Stimulated activated CD4-positive, alpha-beta T cell treated with anti-CD3 and anti-CD28 coated beads, Interleukin-15, amount 100 ng/mL, for 24 hours (primary cell): ENCODE measurements at places on chromosomes 13 and 19.
A peak's percentile ranks its signal among the peaks of the same experiment; 100 is the strongest.

- DNase-seq: no peak
Observed at GRCh38 chr13:113532156-113532806, 41.8 kb upstream of the DCUN1D2 start.

DNA sequence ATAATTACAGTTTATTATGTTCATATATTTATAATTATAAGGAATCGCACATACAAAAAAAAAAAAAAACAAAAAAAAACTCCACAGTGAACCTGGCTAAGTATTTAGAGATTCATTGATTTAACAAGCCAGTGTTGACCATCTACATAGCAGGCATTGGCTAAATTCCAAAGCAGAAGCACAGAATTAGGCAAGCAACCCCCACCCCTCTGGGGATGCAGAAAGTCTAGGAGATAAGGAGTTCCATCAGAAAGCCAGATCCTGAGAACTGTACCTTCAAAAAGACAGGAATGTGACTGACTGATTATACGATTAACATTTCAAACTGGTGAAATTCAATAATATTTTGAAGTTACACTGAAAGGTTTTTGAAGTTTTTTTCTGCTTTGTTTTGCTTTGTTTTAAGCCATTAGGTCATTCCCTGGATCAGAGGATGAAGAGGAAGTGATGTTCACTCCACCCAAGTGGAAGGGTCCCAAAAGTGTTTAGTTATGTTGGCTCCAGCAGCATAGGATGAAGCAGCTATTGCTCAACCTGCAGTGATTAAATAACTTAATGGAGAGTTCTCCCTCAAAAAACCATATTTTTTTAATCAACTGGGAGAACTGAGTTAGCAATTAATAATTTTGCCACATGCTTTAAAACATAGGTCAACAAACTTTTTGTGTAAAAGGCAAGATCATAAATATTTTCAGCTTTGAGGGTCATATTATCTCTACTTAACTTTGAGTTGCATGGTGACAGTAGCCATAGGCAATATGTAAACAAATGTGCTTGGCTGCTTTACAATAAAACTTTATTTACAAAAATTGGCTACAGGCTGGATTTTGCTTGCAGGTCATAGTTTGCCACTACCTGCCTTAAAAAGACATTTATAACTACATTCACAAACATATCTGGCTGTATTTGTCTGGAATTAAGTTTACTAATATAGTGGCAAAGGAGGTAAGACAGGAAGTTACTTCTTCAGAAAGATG, 49.6 kb downstream of the DOCK9 start:
- DNase-seq: no peak

DNA sequence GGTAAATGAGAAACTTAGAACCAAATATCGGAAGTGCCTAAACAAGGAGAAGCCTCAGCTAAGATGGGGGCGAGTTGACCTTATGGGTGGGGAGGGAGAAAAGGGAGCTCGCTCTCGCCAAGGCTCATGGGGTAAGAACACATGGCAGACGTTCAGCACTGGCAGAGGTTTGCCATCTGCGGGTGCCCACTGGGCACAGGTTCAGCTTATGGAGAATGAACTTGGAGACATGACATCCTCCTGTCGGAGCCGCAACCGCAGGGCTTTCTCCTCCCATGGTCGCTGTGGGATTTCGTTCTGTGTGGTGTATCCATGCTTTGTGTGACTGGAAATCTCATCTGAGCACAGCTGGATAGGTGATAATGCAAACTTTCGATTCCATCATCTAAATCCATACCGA, 36.1 kb upstream of the PEPD start:
- no peak for DNase-seq

DNA sequence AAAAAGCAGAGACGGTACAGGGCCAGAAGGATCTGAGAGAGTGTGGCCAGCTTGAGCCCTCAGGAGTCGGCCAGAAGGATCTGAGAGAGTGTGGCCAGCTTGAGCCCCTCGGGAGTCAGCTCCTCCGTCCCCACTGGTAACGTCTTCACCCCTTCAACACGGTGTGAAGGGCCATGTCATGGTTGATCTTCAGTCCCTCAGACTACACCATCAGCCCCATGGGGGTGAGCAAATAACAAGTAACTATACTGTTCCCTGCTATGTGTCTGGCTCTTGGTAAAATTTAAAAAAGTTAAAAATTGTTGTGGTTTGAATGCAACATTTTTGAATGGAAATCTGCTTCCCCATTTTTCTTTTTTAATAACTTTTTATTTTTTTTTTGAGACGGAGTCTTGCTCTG, 1.6 kb upstream of the ZNF8 start:
- no peak for DNase-seq

GRCh38 chr13:104065328-104065727, 999.1 kb upstream of the SLC10A2 start:
- DNase-seq: no peak

DNA sequence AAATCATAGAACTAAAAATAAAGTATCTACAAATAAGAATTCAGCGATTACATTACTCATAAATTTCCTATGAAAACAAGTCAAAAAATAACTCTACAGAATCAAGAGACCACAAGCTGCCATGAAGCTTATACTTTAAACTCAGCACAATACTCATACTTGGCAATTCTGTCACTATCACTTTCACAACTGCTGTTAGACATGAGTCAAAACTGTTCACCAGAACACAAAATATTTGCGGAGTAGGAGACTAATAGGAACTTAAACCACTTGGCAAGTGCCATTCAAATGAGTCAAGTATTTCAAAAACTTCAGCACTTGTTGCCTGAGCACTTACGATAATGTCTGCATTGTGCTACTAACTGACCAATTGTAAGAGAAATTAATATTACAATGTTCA, 387.8 kb upstream of the GPC6 start:
- DNase-seq: no peak

DNA sequence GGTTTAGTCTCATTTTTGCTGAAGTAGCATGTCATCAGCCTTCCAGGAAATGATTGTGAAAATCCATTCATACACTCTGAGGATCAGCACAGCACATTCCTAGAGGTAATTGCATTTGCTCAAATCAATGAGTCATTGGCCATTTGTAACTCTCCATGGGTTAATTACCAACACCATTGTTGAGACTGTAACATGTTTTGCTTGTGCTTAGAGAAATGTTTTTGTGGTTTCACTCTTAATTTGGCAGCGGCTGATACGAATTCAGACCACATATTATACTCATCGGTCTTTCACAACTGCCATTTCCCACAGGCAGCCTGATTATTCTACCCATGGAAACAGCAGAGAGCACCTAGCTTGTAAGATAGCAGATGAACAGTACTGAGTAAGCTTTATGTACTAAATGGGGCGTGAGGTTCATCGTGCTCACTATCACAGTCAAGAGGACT, 110.3 kb downstream of the NHLRC3 start:
- DNase-seq: peak; percentile 32

DNA sequence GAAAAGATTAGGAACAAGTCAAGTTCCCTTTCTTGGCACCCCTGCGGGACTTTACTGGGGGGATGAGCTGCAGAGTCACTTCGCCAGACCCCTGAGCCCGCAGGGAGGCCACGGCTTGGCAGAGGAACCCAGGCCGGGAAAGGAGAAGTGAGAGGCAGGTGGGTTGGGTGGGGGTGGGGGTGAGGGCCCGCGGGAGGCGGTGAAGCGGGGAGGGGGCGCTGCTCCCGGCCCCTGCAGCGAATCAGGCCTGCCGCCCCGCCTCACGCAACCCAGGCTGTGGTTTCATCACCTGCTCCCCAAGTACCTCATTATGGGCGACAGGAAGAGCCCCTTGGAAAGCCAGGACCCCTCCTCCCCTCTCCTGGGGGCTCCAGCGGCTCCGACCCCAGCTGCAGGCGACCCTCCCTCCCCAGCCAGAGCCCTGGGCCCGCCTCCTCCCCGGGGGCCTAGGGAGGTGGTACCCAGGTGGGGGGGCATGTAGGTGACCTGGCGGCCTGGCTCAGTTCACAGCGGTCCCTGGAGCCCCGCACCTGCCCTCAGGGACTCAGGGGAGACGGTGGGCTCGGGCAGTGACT, 9.5 kb downstream of the MEF2B start:
- no peak for DNase-seq

DNA sequence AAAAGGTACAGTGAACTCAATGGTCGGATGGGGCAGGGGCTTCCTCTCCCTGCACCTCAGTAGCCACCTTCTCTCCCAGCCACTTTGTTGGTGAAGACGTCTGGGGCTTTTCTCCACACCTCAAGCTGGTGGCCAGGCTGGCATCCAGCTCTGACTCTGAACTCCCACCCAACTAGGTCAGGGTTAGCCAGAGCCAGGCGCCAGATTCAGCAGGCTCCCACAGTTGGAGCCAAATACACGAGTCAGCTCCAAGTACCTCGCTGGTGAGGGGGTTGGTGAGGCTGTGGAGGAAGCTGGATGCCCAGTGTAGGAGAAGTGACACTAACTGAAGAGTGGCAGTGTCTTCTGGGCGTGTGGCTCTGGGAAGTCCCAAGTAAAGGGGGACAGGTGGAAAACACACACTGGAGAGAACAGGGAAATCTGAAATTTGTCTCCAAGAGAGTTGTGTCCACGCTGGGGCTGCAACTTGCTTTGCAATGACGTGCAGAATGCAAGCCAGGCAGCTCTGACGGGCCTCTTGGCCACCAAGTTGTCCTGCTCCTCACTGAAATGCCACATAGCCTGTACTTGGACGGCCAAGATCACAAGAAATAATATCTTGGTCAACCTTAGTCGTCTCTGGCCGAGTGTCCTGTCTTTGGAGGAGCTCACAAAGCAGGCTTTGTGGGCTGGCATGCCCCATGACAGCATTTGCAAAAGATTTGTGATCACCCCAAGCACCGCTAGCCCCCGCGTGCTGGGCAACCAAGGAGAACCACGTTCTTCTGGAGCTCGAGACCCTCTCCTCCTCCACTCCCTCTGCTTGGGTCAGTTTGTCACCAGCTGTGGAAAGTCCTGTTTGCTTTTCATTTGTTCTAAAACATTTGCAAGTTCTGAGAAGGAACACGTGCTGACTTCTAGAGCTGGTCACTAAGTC, 18.1 kb downstream of the SLC7A1 start:
- no peak for DNase-seq

DNA sequence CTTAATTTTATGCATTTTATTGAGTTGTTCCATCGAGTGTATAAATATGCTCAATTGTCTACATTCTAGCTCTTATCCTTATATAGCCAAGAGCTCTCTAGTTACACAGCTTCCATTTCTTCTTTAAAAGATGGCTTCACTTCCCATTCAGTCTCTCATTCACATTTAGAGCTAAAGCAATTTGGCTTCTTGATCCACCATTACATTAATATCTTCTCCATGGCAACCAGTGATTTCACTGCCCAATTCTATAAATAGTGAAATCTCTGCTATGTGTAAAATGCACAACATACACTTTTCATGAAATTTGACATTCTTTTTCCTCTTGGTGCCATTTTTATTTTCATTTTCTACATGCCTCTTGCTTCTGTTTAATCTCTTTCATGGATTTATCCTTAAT, 696.9 kb upstream of the ATXN8OS start:
- no peak for DNase-seq

DNA sequence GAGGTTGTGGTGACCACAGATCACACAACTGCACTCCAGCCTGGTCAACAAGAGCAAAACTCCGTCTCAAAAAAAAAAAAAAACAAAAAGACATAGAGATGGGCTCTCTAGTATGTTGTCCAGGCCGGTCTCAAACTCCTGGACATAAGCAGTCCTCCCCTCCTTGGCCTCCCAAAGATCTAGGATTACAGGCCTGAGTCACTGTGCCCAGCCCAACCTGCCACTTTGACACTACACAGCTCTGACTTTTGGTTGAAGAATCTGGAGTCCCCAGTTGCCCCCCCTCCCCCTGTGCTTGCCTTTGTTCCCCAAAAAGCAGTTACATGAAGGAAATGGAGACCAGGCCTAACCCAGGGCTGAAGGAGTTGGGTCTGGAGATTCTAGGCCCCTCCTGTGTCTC, 12.9 kb downstream of the CARM1 start:
- DNase-seq: no peak

DNA sequence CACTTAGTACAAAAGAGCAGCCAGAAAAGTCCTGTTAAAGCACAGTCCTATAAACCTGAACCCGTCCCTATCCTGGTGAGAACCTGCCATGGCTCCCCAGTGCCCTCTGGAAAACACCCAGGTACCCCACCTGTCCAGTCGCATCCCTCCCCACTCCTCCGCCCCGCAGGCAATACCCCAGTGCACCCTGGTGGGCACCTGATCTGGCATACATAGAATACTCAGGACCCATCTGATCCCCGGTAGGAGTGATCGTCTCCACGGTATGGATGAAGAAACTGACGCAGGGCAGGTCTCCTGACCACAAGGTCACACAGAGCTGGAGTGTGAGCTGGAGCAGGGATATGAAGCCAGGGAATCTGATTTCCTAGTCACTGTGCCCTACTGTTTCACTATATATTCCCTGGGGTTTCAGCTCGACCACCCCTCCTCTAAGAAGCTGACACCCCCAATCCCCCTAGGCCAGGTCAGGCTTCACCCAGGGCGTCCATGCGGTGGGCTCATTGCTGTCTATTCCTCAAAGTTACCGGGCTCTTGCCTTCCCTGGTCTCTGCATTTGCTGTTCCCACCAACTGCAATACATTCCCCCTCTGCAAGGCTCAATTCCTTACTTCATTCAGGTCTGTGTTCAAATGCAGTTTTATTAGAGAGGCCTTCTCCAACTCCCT, 12.6 kb downstream of the FBXO46 start:
- no peak for DNase-seq

- peak; percentile 55 for DNase-seq
Observed at GRCh38 chr13:113562085-113562749, 22.3 kb upstream of the TFDP1 start.

DNA sequence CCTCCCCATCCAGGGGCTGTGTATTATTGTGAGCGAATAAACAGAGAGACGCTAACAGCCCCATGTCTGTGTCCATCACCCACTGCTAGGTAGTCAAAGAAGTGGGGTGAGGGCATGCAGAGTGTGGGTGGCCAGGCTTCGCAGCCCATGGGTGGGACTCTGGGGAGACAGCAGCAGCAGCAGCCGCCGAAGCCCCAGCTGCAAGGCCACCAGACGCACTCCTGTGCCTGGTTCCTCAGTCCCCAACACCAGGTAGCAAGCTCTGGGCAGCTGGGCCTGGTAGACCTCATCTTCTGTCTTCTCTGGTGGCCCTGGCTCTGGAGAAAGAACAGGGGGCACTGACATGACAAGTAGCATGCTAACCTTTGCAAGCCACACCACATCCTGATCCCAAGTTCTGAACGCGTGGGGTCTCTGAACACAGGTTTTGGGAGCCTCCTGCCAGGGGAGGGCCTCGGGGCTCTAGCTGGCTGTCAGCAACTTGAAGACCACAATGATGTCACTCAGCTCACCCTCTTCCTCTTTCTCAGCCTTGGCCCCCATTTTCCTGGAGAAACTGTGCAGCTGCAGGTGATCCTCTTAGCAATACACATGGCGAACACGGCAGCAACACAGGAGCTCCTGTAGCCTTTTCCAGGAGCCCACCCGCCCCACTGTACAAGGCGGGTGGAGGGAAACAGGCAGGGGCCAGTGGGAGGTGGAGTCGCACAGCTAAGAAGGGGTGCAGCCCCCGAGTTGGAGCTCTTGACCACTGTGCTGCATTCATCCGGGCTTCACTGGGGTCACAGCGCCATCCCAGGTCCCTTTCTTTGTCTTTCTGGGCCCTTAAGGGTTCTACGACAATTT, 5.8 kb downstream of the FUZ start:
- no peak for DNase-seq

DNA sequence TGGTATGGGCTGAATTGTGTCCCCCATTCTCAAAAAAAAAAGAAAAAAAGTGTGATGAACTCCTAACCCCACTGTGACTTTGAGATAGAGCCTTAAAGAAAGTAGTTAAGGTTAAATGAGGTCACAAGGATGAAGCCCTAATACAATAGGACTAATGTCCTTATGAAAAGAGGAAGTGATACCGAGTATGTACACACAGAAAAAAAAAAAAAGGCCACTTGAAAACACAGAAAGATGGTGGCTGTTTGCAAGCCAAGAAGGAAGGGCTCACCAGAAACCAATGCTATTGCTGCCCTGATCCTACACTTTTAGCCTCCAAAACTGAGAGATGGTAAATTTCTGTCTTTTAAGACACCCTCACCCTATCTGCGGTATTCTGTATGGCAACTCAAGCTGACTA, 955.6 kb downstream of the PCDH17 start:
- no peak for DNase-seq
